ENCODE measurements at places on chromosomes 3 and 15.

GRCh38 chr3:179921500-179921899, 115.2 kb downstream of the PEX5L start:
- DNase-seq, result no peak

GRCh38 chr3:31785734-31786133, 195.3 kb downstream of the OSBPL10 start:
- no peak for DNase-seq

DNA sequence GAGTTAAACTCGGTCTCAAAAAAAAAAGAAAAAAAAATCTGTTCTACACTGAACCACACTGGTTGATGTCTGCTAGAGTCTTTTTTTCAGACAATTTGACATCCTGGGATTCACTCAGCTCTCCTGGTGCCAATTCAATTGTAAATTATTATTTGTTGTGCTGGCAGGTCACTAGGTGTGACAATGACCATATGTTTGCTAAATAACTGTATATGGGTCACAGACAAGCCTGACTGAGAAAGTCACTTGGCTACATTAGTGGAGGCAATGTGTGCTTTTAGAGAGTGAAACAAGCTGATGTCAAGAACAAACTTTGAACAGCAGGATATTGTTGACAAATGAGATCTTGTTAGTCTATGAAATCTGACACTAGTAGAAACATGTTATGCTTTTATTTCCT, 1379.1 kb downstream of the ZPLD1 start:
- DNase-seq, result no peak

DNA sequence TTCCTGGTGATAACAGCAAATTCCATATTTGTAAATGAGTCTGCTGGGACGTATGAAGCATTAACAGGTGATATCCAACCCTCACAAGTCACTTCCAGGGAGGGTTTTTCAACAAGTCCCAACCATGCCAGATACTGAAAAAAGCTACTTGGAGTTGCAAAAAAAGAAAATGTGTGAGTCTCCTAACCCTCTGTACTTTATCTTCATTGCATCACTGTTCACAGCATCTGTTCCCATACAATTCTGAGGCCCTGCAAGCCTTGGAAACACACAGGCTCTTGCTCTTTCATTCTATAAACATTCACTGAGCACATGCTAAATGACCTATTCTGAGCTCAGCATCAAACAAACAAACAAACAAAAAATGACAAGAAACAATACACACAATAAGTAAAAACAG, 120.8 kb downstream of the RFTN1 start:
- no peak for DNase-seq

DNA sequence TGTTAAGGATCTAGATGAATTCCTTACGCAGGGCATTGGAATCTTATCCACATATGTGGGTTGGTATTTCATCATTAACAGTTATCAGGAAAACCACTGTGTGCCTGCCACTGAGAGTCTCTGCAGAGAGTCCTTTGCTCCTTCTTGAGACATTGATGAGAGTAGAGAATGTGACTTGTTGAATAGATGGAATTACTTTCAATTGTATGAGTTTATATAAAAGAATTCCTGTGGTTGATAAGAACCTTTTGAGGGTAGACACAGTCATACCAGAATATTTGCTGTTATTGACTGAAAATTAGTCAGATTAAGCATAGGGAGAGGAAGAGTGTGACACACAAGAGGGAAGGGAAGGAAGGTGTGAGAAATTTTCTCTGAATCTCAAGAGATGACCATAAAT, 30.8 kb downstream of the ARHGEF26 start:
- DNase-seq, result no peak

- DNase-seq, result no peak
These were observed 60.1 kb upstream of the ACTC1 start for GRCh38 chr15:34855413-34855812.

- no peak for DNase-seq
These were observed 34.0 kb upstream of the RPP14 start for GRCh38 chr3:58271901-58272501.

DNA sequence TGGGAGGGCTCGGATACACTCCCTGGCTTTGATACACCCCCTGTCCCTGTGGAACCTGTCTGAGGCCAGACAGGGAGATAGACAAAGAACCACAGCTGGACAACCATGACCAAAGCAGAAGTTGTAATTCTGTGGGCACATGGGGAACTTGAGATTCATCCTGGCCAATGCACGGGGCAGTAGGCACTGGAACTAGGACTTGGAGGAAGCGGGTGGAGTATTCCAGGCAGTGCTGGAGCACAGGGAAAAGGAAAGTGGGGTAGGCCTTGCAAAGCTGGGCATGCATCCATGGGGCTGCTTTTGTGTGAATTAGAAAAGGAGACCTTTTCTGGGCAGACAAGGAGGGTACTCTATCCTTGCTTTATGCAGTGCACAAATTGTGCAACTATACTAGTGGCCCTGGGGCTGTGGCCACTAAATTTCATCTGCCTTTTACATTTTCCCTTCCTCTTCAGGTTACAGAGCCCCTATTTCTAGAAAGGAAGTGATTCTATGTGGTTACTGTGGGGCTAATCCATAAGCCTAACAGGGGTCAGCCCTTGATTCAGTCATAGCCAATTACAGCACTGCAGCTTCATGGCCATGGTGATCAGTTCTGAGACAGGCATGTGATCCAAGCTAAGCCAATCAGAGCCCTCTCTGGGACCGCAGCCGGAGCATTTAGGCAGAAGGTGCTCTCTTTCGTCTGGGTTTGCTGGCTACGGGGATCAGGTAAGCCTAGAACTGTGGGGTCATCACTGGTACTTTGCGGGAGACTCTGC, 21.0 kb downstream of the CRABP1 start:
- no peak for DNase-seq

- DNase-seq, result no peak
These were observed 277.9 kb downstream of the MCTP2 start for GRCh38 chr15:94509259-94509658.

DNA sequence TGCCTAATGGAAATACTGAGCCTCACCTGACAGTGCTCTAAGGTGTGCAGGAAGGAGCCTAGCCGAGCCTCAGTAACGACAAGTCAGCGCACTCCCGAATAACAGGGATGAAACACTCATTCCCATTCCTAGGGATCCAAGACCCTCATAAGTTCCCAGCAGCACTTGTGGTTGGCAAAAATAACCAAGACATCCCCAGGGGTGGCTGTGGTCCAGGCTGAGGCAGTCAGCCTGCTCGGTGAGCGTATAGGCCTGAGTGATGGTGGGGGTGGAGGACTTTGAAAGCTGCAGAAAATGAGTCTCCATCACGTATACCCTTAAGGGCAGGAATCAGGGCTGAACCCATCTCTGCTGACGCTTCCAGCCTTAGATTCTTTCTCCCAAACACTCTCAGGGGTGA, 120.1 kb downstream of the SMAD6 start:
- DNase-seq, result no peak

GRCh38 chr15:68676011-68676605, 97.3 kb downstream of the CORO2B start:
- DNase-seq, result no peak

DNA sequence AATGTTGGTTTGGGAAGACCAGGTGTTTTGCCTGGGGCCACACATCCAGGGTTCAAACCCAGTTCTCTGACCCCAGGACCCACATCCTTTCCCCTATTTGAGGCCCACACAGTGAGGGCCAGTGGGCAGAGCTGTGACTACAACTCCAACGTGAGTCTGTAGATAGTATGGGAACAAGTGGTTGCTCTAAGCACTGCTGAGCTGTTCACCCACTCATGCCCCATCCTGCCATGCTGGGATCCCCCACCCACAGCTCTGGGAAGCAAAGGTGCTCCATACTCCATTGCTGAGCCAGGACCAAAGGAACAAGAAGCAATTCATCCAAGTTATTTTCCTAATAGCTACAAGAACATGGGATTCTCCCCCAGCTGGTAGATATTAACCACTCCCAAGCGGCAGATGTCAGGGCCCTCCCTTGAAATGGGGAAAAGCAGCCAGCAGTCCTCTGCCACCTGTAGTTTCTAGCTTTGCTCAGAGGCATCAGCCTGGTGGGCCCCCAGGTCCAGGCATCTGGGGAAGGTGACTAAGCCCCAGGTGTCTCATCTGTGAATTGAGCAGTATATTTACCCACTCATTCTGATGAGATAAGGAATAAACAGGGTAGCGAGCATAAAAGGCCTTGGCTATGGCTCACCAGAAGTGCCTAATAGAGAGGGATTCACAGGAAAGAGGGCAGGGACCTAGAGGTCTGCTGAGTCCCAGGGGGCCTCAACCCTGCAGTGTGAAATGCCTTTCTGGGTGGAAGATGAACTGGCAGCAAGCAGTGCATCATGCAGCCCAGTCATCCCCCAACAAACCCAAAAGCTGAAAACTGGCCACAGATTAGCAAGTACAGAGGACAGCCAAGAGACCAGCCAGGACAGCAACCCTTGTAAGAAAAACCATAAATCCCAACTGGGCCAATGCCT, 33.4 kb downstream of the POC1A start:
- DNase-seq, result no peak

DNA sequence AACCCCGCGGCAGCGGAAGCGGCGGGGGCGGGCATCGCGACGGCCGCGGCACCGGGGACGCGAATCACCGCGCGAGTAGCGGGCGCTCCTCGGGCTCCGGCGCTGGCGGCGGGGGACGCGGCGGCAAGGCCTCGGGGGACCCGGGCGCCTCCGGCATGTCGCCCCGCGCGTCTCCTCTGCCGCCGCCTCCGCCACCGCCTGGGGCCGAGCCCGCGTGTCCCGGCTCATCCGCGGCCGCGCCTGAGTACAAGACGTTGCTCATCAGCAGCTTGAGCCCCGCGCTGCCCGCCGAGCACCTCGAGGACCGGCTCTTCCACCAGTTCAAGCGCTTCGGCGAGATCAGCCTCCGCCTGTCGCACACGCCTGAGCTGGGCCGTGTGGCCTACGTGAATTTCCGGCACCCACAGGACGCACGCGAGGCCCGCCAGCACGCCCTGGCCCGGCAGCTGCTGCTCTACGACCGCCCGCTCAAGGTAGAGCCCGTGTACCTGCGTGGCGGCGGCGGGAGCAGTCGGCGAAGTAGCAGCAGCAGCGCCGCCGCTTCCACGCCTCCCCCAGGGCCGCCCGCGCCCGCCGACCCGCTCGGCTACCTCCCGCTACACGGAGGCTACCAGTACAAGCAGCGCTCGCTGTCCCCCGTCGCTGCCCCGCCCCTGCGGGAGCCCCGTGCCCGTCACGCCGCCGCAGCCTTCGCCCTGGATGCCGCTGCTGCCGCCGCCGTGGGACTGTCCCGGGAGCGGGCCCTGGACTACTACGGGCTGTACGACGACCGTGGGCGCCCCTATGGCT, 675 bp downstream of the RBM15B start:
- no peak for DNase-seq

GRCh38 chr3:3627114-3627513, 172.1 kb upstream of the LRRN1 start:
- no peak for DNase-seq

- DNase-seq, result no peak
These were observed 595.1 kb downstream of the TUSC7 start for GRCh38 chr3:117304681-117305080.

DNA sequence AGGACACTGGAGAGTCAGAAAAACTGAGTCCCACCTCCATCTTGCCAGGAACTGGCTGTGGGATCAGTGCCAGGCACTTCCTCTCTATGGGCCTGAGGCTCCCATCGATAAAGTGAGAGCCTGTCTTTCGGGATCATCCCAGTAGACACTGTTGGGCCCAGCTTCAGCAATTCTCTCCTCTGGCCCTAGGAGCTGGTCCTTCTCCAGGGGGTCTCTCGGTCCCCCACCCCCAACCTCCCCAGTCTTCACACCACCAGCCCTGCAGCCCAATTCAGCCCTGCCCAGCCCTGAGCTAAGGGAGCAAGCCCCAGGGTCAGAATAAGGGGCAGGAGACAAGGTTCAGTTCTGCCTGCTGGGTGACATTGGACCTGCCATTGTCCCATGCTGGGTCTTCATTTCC, 4.5 kb upstream of the LCTL start:
- no peak for DNase-seq

GRCh38 chr3:107861904-107862303, 228.9 kb downstream of the CD47 start:
- no peak for DNase-seq

DNA sequence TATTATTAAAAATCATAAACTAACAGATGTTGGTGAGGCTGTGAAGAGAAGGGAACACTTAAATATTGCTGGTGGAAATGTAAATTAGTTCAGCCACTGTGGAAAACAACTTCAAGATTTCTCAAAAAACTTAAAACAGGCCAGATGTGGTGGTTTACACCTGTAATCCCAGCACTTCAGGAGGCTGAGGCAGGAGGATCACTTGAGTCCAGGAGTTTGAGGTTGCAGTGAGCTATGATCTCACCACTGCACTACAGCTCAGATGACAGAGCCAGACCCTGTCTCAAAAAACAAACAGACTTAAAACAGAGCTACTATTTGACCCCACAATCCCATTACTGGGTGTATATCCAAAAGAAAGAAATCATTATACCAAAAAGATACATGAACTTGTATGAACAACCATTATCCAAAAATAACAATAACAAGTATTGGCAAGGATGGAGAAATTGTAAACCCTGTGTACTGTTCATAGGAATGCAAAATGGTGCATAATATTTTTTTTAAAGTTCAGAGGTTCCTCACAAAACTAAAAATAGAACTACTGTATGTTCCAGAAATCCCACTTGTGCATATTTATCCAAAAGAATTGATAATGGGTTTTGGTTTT, 25.5 kb downstream of the ZNF148 start:
- no peak for DNase-seq

GRCh38 chr3:64055076-64055475, 31.8 kb upstream of the PSMD6 start:
- no peak for DNase-seq

- no peak for DNase-seq
These were observed 53.5 kb downstream of the CCR4 start for GRCh38 chr3:33004961-33005360.

GRCh38 chr3:114809668-114810413, 337.2 kb downstream of the ZBTB20 start:
- DNase-seq, result no peak

GRCh38 chr15:71125831-71126450, 10.7 kb downstream of the THSD4 start:
- DNase-seq, result no peak

DNA sequence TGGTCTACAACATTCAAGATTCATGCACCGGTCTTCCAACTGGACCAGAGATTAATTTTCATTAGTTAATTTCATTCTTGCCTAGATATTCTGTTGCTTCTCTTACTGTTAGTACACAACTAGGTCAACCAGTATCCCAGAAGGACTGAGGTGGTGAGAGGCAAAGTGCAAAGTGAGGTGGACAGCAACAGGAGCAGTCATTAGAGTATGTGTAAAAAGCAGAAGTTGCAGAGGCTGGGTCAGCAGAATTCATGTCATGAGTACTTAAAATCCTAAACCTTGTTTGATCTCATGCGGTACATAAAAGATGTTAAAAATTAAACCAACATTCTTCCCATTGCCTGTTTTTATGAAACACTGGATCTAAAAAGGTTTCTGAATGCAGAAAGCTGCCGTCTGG, 46.7 kb downstream of the PARP14 start:
- no peak for DNase-seq

GRCh38 chr3:53939086-53939582, 47.5 kb upstream of the SELENOK start:
- no peak for DNase-seq

DNA sequence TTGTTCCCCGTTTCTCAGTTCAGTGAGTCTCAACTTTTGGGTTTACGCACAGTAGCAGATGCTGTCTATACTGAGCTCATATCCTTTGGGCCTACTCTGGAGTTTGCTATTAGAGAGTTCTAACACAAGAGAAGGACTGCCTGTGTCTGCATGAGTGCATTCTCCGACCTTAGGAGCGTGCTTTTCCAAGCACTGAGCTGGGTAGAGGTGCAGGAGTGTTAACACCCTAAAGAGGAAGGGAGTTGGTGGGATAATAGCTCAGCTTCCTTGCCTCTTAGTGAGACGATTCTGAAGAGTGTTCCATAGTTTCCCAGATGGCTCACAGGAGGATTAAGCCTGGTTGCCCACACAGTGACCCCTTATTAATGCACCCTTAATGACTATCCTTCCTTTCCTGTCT, 6.9 kb upstream of the OXSR1 start:
- no peak for DNase-seq
